Gastrocnemius medialis (tissue), 4 donors: ENCODE measurements at places on chromosomes 11 and 22. TPM values are rescaled to one million over a fixed set of nuclear protein-coding genes. Genes with fewer than 3 reads are reported as not detected.

Gene OTOG
- total RNA-seq: not detected

Gene OR52N4
- total RNA-seq: not detected

Gene OR52I2
- total RNA-seq: not detected

Gene TMEM258
- total RNA-seq: 49.2 TPM

Gene DNAJC24
- total RNA-seq: 18.6 TPM

Gene DLAT
- total RNA-seq: 60.4 TPM

Gene OR8D4
- total RNA-seq: not detected

Gene OAF
- total RNA-seq: 8.7 TPM

DNA sequence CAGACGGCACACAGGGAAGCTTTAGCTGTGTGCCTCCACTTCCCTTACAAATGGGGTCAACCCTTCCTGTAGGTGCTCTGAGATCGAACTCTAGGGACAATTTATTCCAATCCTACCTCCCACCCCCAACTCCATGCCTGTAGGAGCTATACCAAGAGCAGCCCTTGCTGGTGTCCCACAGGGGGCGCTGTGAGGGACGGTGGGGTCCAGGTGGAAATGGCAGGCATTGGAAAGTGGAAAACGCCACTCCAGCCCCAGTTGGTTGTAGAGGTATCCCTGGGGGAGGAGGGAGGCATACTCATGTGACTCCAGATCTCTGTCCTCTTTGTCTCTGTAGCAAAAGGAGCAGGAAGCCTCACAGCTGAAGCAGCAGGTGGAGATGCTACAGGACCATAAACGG lies 161.3 kb downstream of the MYO18B start:
- no peak for DNase-seq
- H3K27me3 ChIP-seq: no peaks in the 10 kb centered on the region
- H3K4me3 ChIP-seq: no peak overlapping the region
- peaks cover 8% of the 10 kb centered on the region for H3K4me1 ChIP-seq
- H3K36me3 ChIP-seq: peaks cover 73% of the 10 kb centered on the region

DNA sequence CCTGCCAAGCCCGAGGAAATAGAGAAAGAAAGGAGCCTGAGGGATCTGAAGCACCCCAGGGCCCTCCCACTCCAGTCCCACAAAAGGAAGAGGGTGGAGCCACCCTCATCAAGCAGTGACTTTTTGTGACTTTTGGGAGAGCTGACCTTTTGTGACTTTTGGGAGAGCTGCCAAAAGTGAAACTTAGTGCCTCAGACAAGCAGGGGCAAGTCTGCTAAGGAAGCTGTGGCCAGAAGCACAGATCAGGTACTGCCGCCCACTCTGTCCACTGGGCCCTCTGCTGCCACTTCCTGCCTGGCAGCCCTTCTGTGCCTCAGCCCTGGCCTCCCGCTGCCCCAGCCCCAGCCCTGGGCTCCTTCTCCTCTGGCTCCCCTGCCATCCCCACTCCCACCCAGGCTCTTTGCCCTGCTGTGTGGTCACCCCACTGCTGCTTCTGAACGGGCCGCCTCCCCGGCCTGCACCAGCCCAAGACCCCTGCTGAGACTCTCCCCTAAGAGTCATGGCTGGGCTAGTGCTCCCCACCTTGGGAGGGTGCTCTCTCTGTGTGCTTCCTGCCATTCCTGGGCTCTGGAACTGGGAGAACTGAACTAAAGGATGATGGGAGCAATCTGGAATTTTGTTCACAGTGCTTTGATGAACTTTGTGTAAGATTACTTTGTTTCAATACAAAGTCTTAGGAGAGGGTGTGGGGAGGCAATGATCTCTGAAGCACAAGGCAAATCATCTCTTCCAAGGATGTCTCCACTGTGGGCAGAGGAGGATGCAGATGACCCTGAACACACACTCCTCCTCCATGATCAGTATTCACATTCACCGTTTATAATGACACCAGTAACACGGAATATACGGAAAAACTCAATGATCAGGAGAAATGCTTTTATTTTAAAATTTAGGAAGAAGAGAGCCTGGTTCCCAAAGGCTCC lies at the start of gene APOBEC3H:
APOBEC3H (plus strand) TSS at position 147 of the 923 bp plus-strand sequence. CDS start 3,035 bp downstream, outside the sequence.
- H3K27ac ChIP-seq: no peak within 1 kb of the TSS
- no peaks in the 10 kb centered on the region for H3K4me1 ChIP-seq
- no peak for DNase-seq

DNA sequence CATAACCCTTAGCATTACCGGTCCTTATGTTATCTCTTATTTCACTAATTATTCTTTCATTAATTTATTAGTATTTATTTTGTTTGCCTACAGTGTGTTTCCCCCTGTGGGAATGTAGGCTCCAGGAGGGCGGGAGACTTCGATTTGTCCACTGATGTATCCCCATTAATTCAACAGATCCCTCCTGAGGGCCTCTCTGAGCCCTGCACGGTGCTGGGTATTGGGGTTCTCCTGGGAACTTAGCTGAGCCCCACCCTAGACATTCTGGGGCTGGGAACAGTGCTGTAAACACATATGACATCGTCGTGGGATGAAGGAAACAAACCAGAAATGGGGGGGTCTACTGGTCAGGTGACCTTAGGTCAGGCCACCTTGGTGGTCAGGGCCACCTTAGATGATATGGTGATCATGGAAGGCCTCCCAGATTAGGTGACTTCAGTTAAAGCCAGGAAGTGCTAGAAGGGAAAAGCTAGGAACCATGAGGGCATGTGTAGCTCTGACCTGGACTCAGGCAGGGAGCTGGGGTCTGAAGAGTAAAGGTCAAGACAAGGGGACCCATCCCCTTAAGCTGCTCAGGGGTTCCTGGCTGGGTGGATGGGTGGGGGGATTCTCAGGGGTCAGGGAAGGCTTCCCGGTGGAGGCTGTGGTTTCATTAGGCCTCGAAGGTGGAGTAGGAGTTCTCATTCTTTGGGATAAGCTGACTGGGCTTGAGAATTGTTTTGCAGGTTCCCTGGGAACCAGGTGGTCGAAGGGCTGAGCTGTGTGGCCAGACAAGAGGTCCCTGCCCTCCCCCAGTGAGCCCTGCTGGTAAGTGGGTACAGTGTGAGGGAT lies 1.0 kb downstream of the PHETA2 start:
- peak overlapping the region; percentile 75 for H3K4me3 ChIP-seq
- DNase-seq: no peak
- no peaks in the 10 kb centered on the region for H3K27me3 ChIP-seq
- H3K27ac ChIP-seq: peak overlapping the region; percentile 68
- peaks cover 16% of the 10 kb centered on the region for H3K4me1 ChIP-seq

DNA sequence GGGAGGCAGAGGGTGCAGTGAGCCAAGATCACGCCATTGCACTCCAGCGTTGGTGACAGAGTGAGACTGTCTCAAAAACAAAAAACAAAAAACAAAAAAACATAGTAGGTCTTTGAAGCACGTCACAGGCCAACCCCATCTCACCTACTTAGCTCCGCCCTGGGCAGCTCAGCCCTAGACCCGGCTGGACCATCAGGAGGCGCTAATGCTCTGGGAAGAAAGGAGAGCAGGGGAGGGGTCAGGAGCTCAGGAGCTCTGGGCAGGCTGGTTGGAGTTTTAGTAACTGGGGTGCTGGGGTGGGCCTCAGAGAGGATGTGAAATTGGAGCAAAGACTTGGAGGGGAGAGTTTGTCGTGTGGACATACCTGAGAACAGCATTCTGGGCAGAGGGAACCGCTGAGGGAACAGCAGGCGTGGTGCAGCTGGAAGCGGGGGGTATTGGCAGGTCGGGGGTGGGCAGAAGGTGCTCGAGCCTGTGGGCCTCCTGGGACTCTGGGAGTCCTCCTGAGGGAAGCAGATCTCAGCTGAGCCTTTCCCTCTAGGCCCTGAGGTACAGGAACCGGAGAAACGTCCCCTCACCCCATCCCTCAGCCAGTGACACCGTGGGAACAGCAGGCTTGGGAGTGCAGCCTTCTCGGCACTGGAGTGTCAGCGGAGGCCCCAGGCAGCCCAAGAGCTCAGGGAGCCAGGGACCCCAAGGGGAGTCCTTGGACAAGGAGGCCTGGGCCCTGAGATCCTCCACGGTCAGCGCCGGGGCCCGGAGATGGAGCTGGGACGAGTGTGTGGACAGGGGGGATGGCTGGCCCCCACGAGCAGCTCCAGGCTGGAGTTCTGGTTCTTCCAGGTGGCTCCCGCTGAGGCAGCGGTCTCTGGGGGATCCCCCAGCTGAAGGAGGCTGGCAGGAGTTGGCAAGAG lies 2.2 kb upstream of the RPS6KA4 start:
- H3K27ac ChIP-seq: no peak overlapping the region
- peaks cover 26% of the 10 kb centered on the region for H3K4me1 ChIP-seq
- no peaks in the 10 kb centered on the region for H3K36me3 ChIP-seq
- peaks cover 7% of the 10 kb centered on the region for H3K27me3 ChIP-seq
- DNase-seq: no peak

GRCh38 chr11:12007769-12008737 lies at the start of gene DKK3:
DKK3 (minus strand) TSS chr11:12008626; CDS start chr11:12008582, 44 bp downstream.
- no peaks in the 10 kb centered on the region for H3K36me3 ChIP-seq
- no peak within 1 kb of the TSS for H3K27ac ChIP-seq
- DNase-seq: no peak
- peaks cover 15% of the 10 kb centered on the region for H3K4me1 ChIP-seq
- peak within 1 kb of the TSS; percentile 47 for H3K4me3 ChIP-seq

DNA sequence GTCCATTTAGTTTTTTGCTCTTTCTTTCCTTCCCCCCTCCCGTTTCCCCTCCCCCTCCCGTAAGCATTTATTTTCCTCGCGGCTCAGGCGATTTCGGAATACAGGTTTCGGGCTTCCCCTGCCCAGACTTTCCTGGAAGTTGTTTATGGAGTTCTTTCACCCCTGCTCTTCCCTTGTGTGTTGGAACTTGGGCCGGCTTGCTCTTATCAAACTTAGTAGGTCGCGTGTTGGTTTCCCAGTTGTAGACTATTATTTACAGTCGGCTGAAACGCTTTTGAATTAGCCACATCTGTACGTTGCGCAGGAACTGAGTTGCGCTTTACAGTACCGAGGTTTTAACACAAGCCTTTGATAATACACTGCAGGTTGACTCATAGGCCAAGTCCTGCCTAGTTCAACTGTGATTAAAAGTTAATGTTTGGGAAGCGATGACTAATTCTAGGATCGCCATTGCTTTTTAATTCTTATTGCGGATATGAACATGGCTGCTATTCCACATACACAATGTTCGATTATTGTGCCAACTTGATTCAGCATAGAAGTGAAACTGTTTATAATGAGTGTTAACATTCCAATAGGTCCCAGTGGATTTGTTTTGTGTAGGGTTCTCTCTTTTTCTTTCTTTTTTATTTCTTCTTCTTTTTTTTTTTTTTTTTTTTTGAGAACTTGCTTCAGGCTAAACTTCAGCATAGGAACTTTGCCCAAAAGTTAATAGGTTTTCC lies 1.7 kb downstream of the YAP1 start:
- no peaks in the 10 kb centered on the region for H3K36me3 ChIP-seq
- H3K4me3 ChIP-seq: peak overlapping the region; percentile 79
- H3K27ac ChIP-seq: peak overlapping the region; percentile 99
- H3K4me1 ChIP-seq: peaks cover 42% of the 10 kb centered on the region

DNA sequence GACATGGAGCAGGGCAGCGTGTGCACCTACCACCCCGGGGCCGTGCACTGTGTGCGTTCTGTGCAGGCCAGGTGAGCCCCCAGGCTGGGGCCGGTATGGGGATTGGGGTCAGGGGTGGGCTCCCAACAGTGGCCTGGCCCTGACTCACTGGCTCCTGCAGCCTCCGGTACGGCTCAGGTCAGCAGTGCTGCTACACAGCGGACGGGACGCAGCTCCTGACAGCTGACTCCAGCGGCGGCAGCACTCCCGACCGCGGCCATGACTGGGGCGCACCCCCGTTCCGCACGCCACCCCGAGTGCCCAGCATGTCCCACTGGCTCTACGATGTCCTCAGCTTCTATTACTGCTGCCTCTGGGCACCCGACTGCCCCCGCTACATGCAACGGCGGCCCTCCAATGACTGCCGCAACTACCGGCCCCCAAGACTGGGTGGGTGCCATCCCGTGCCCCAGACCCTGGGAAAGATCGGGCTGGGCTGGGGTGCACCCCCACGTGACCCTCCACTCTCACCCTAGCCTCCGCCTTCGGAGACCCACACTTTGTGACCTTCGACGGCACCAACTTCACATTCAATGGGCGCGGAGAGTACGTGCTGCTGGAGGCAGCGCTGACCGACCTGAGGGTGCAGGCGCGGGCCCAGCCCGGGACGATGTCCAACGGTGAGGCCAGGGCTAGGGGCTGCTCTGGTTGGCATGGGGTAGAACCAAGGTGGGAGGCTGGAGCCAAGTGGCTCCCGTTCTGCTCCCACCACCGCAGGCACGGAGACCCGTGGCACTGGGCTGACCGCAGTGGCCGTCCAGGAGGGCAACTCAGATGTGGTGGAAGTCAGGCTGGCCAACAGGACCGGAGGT lies 4.4 kb downstream of the SUSD2 start:
- no peak overlapping the region for H3K4me3 ChIP-seq
- no peaks in the 10 kb centered on the region for H3K27me3 ChIP-seq
- H3K36me3 ChIP-seq: no peaks in the 10 kb centered on the region
- peaks cover 7% of the 10 kb centered on the region for H3K4me1 ChIP-seq

- H3K27me3 ChIP-seq: no peaks in the 10 kb centered on the region
- no peak overlapping the region for H3K4me3 ChIP-seq
- no peak for DNase-seq
- no peaks in the 10 kb centered on the region for H3K4me1 ChIP-seq
These were observed 210.6 kb downstream of the AASDHPPT start for GRCh38 chr11:106288057-106288456.

DNA sequence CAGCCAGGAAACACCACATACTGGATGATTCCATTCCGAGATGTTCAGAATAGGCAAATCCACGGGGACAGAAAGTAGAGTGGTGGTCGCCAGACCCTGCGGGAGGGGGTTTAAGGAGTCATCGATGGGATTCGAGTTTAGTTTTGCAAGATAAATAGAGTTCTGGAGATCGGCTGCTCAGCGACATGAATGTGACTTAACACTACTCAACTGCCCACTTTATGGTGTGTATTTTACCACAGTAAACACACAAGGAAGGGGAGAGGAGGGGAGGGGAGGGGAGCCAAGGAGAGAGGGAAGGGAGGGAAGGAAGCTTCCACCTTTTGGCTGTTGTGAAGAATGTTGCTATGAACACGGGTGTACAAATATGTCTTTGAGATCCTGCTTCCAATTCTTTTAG lies 10.4 kb upstream of the ARHGAP8 start:
- no peaks in the 10 kb centered on the region for H3K4me1 ChIP-seq
- no peak for DNase-seq
- H3K36me3 ChIP-seq: no peaks in the 10 kb centered on the region

DNA sequence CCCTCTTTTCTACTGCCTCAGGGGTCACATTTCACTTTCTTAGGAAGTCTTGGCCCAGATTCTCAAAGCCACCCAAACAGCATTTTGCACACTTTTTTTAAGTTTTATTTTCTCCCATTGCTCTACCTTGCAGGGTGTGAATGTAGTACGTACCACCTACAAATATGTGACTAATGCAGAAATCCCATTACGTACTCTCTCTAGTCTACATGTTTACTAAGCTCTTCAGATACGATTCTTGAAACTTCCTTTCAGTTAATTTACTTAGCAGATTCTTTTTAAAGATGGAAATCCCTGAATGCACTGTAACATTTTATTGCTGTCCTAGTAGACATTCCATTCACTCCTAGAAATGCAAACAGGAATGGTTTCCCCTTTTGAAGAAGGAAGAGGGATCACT lies 61.3 kb downstream of the LRRC4C start:
- H3K27me3 ChIP-seq: no peaks in the 10 kb centered on the region
- no peak for DNase-seq
- H3K4me1 ChIP-seq: no peaks in the 10 kb centered on the region
- no peak overlapping the region for H3K27ac ChIP-seq
- H3K36me3 ChIP-seq: no peaks in the 10 kb centered on the region
- H3K4me3 ChIP-seq: no peak overlapping the region

- H3K36me3 ChIP-seq: no peaks in the 10 kb centered on the region
- DNase-seq: no peak
- H3K27ac ChIP-seq: no peak overlapping the region
- H3K4me3 ChIP-seq: no peak overlapping the region
- H3K4me1 ChIP-seq: peaks cover 7% of the 10 kb centered on the region
- H3K27me3 ChIP-seq: peaks cover 2% of the 10 kb centered on the region
These were observed 70.3 kb downstream of the SLC1A2 start for GRCh38 chr11:35348898-35349687.

GRCh38 chr11:31844351-31844750 lies 33.2 kb upstream of the PAX6 start:
- H3K27me3 ChIP-seq: peaks cover 10% of the 10 kb centered on the region
- H3K4me3 ChIP-seq: no peak overlapping the region
